ENCODE measurements at places on chromosomes 4 and X.

GRCh38 chrX:151975228-151975593 lies 735 bp upstream of the GABRE start:
- no peak for DNase-seq

DNA sequence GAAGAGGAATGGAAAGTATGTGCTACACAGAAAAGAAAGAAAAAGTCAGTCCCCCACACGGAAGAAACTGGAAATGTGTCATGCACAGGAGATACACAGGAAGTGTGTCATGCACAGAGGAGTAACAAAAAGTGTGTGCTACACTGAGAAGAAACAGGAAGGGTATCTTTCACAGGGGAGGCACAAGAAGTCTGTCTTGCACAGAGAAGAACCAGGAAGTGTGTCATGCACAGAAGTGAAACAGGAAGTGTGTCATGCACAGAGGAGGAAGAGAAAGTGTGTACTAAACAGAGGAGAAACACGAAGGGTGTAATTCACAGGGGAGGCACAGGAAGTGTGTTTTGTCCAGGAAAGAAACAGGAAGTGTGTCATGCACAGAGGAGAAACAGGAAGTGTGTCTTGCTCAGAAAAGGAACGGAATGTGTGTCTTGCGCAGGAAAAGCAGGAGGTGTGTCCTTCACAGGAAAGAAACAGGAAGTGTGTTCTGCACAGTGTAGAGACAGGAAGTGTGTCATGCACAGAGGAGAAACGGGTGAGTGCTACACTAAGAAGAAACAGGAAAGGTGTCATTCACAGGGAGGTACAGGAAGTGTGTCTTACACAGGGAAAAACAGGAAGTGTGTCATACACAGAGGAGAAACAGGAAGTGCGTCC lies 527.2 kb upstream of the PRKX start:
- no peak for DNase-seq

DNA sequence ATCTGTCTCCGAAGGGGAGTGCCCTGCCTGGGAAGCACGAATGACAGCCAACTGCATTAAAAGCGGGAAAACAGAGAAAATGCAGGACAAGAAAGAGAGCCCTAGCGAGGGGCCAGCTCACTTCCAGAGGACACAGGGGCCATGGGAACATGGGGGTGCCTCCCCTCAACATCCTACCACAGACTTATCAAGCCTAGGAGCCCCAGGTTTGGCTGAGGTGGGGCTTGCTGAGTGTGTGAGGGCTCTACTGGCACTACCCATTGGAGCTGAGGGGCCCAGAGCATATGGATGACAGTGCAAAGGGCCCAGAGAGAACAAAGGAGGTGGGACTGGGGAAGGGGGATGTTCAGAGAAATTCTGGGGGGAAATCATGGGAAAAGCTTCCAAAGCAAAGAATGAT lies 101.8 kb downstream of the PJA1 start:
- no peak for DNase-seq

- no peak for DNase-seq
These were observed 17.4 kb downstream of the MTNR1A start for GRCh38 chr4:186537843-186538521.

GRCh38 chr4:91057871-91058270 lies 930.7 kb downstream of the CCSER1 start:
- DNase-seq = no peak

GRCh38 chr4:106329041-106329618 lies 12.8 kb downstream of the AIMP1 start:
- DNase-seq = no peak

DNA sequence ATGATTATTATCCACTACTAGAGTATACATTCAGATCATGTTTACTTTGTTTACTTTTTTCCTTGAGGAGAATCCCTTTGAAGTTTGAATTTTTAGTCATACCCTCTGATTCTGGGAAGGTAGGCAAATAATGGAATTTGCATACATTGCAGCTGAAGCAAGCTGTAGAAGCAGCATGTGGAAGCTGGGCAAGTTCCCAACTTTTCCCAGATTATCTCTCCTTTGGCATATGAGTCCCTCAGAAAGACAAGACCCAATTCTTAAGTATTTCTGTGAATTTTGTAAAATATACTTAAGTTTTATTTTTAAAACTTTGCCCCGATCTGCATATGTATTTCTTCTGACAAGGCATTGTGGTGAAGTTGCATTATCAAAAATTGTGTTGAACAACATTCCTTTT lies 94.9 kb downstream of the CNKSR2 start:
- DNase-seq = no peak

DNA sequence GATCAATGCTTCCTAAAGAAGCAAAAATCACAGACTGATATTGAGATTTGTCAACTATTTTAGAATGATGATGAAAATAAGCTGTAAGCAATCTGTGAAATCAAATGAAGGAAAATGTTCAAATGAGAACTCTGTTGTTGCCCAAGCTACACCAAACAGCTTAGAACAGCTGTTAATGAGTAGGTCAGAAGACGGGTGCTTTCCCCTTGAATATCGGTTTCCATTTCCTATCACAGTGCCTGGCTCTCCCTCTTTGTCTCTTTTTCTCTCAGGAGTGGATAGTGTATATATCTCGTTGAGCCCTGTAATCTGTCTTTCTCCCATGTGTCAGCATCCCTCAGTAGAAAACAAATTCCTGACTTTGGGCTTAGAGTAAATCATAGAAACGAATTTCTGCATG lies 1592.9 kb upstream of the TENM3 start:
- DNase-seq = no peak

GRCh38 chr4:8191136-8191747 lies 7.8 kb upstream of the SH3TC1 start:
- DNase-seq = no peak

DNA sequence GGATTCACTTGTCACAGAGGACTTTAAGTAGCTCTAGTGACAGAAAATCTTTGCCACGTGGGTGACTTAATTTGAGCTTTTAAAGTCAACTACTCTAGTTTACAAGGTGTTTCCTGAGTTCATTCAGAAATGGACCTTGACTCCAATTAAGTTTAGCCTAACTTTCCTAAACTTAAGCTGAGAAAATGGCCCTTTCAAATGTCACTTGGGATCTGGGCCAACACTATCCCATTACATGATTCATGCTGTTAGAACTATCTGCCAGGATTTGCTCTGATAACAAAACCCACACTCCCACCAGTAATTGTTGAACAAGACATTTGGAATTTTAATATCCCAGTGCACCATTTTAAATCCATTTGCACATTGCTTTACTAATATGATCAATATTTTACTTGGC lies 40.8 kb downstream of the C4orf46 start:
- no peak for DNase-seq

- DNase-seq = no peak
These were observed 411.9 kb downstream of the SPOCK3 start for GRCh38 chr4:166822386-166822785.

GRCh38 chr4:67167849-67168248 lies 377.5 kb downstream of the CENPC start:
- no peak for DNase-seq

DNA sequence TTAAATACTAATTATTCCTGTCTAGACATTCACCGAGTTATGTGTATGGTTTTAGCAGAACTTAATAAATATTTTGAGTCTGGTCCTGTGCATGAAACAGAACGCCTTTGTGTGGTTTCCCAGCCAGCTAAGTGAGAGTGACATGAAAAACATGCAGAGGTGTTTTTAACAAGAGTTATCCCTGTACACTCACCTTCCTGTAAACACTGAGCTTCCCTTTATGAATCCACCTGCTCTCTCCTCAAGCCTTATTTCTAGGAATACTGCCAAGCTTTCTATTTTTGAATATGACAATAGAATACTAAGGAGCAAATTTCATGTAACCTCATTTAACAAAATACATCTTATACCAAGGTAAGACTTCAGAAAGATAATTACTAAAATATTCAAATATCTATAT lies 270.3 kb upstream of the CTSO start:
- peak; percentile 9 for DNase-seq

- DNase-seq = no peak
These were observed 62.5 kb downstream of the ABLIM2 start for GRCh38 chr4:8095956-8096689.

- DNase-seq = no peak
These were observed 142.1 kb upstream of the FTHL17 start for GRCh38 chrX:31213941-31214340.

GRCh38 chr4:155667568-155668511 lies 1.2 kb downstream of the GUCY1A1 start:
- DNase-seq = peak; percentile 27

GRCh38 chr4:2390784-2391421 lies 27.5 kb downstream of the ZFYVE28 start:
- no peak for DNase-seq

DNA sequence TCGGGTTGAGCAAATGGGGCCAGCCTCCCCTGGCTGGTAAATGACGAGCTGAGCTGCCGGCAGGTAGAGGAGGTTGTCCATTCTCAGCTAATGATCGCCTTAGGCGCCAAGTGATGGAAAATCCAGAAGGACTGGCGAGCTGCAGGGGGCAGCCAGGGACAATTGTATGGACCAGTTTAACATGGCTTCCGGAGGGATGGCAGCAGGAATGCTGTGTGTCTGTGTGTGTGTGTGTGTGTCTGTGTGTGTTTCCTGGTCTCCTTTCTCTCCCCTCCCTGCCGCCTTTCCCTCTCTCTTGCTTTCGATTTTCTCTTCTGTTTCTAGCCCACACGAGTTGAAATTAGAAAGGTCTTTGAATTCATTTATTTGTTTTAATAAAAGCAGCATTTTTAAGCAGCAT lies 45.2 kb upstream of the BCOR start:
- DNase-seq = no peak

- no peak for DNase-seq
These were observed 53.0 kb upstream of the DAPP1 start for GRCh38 chr4:99763635-99764101.

GRCh38 chr4:17912011-17912410 lies 101.2 kb downstream of the NCAPG start:
- DNase-seq = no peak

GRCh38 chr4:69829678-69830077 lies 30.3 kb downstream of the SULT1E1 start:
- no peak for DNase-seq

DNA sequence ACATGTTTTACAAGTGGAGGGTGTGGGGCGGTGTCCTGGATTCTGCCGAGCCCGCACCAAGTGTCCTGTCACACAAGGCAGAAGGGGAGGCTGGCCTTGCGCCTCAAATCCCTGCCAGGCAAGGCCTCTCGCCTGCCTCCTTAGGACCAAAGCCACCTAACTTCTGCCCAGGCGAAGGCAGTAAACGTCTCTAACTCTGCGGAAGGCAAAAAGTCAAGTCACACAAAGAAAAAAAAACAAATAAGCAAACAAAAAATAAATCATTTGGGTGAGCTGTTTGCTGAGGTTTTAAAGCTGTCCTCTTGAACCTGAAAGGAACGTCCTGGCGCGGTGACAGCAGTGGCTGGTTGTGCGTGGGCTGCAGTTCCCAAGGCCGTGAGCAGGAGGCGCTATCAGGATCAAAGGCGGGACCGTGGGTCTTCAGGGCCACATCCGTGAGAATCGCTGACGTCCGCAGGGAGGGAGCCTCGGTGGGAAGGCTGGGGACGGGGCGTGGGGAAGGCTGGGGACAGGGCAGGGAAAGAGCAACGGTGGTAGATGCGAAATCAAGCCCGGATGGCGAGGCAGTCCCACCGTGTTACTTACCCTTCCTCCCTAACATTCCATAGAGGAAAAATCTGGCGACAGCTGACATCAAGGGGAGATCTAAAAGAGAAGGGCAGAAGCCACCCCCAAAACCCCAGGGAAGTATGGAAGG lies 99.1 kb downstream of the TRAPPC11 start:
- no peak for DNase-seq

DNA sequence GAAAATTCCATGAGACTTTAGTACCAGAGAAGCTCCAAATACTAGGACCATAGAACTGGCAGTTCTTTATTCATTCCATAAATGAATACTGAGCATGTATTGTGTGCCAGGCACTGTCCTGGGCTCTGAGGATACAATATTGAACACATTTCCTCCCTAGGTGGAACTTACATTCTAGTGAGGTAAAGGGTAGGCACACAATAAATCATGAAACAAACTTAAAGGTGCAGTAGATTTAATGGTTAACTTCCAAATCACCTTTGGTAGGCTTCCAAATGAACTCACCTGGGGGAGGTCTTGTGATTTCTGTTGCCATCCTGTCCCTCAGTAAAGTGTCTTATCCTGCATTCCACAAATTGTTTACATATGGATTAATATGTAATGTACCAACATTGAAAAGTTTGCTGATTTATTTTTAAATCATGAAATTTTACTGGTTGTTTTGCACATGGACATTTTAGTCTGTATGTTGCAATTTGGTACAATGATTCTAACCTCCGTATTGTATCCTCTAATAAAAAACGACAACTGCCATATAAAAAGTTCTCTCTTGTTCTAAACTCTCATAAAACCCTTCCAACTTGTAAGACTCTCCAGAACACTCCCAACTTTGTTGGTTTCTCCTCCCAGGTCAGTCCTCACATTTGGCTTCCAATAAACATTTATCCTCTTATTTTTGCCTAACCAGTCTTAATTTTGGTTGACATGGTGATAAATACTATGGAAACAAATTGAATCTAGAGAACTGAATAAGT lies 4.5 kb upstream of the MAGEA11 start:
- no peak for DNase-seq

- no peak for DNase-seq
These were observed 972.3 kb downstream of the PCDH7 start for GRCh38 chr4:31692399-31692940.

- DNase-seq = no peak
These were observed 20.7 kb downstream of the SPANXC start for GRCh38 chrX:141221611-141222010.

DNA sequence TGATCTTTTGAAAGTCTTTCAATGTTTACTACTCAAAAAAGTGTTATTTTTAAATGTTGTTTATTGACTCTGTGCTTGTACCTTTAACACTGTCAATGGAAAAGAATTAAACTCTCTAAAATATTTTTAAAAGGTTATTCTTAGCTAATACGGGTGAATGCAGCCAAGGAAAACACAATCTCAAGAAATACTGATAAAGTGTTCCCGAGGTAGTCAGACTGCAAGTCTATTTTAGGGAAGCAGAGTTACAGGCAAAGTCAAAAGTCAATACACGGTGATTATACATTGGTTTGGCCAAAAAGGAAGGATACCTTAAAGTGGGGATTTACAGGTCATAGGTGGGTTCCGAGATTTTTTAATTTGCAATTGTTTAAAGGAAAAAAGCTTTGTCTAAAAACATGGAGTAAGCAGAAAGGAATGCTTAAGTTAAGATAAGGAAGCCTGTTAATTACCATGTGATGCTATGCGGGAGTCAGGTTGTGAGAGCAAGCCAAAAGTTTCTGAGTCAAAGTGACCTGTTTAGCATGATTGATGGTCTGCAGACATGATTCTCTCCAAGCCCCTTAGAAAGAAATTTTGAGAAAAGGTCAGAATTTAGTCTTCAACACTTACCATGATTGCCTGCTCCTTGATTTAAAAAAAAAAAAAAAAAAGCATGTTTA lies 288.4 kb downstream of the KLHL4 start:
- DNase-seq = no peak

DNA sequence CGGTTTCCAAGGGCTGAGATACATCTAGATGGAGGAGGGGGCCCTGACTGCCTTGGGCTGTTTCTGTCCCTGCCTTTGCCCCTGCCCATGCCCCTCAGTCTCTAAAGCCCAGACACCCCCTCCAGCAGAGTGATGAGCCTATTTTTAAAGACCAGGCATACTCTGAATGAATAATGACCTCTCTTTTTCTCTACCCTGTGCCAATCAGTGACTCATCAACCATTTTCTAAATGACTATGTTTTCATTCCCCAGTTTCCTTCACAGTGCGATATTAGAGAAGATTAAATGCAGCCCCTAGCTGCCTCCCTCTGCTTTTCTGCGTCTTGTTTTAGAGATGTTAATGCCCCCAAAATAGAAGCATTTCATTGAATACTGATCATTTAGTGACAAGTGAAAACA lies 15.5 kb upstream of the NHS start:
- DNase-seq = no peak

- DNase-seq = no peak
These were observed 132.8 kb upstream of the STIM2 start for GRCh38 chr4:26727844-26728243.
